ENCODE measurements at places on chromosomes 16 and 17. TPM values are rescaled to one million over a fixed set of nuclear protein-coding genes. Genes with fewer than 3 reads are reported as not detected.

Gene IGFBP4
- total RNA-seq = 816 TPM

Gene AGRP
- not detected for total RNA-seq

Gene RCVRN
- total RNA-seq = not detected

Gene LPO
- total RNA-seq = not detected

Gene ABCC12
- not detected for total RNA-seq
